Fibroblast of lung (primary cell): ENCODE measurements at places on chromosomes 12 and 14.

DNA sequence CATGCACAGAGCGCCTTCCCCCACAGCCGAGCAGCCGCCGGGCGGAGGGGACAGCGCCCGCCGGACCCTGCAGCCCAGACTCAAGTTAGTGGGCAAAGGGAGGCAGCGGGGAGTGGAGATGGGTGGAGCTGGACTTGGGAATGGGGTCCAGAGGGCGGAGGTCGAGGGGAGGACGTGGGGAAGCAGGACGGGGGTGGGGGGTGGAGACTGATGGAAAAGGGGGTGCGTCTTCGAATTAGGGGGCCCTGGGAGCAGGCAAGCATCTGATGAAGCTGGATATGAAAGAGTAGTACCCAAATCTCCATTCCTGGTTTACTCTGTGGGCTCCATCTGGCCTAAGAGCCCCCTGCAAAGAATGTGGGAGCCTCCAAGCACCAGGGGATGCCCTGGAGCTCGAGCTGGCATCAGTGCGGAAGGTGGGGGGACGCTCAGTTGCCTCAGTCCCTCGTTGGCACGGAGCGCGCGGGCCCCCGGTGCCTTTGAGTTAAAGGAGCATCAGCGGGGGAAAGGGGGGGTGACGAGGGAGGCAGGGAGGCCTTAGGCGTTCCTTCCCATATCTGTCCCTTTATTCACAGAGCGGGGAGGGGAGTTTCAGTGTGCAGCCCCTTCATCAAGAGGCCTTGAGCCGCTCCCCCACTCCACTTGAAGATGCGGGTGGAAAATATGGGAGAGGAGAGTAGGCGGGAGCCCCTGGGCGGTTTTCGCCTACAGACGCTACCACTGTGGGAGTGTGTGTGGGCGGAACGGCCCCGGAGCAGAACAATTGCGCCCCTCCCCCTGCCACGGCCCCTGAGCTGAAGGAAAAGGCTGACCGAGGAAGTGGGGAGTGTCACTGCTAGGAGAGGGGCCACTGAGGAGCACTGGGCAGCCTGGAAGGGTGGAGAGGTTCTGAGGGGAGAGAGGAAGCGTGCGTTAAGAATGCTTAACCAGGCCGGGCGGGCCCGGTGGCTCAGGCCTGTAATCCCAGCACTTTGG is 644 bp downstream of the NAB2 start:
- DNase-seq = peak; percentile 69
- H3K27me3 ChIP-seq = no peaks in the 10 kb centered on the region
- H3K4me3 ChIP-seq = peak overlapping the region; percentile 73
- H3K36me3 ChIP-seq = peaks cover 19% of the 10 kb centered on the region
- peak overlapping the region; percentile 83 for H3K27ac ChIP-seq

DNA sequence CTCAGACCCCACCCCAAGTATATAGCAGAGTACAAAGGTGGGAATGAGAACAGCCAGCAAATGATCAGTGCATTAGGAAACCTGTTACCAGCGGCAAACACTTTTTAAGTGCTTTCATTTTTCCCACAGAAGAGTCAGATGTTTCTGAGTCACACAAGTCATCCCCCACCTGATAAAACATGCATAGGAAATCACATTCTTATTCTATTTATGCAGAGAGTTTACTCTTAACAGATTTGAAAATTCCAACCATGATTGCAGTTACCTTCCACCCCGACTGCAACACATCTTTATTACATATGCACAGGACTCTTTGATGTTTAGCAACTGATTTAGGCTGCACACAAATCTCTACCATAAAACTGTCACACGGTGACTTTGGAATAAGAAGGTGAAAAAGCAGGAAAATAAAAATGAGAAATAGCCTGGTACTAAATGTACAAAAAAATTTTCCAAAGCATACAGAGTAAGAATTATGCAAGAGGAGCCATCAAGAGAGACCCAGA is 236.4 kb downstream of the PAWR start:
- H3K4me3 ChIP-seq = no peak overlapping the region
- no peaks in the 10 kb centered on the region for H3K36me3 ChIP-seq
- peak; percentile 84 for DNase-seq
- no peaks in the 10 kb centered on the region for H3K4me1 ChIP-seq
- no peak overlapping the region for H3K27ac ChIP-seq

DNA sequence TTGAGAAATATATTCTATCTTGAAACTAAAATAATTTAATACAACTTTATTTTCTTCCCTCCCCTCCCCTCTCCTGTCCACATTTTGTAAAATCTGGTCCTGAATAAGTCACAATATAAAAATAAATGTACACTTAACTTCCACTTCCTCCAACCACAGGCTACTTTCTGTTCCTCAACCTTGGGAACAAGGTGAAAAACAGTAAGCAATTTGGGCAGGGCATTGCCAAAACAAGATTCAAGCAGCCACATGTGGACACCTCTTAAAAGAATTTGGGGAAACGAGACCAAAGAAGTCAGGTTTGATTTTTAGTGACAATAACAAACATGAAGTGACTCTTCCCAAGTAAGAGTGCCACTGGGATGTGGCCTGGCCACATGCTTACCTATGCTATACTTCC is 115.7 kb downstream of the PTPRQ start:
- H3K4me3 ChIP-seq = no peak overlapping the region
- DNase-seq = no peak
- H3K4me1 ChIP-seq = no peaks in the 10 kb centered on the region

DNA sequence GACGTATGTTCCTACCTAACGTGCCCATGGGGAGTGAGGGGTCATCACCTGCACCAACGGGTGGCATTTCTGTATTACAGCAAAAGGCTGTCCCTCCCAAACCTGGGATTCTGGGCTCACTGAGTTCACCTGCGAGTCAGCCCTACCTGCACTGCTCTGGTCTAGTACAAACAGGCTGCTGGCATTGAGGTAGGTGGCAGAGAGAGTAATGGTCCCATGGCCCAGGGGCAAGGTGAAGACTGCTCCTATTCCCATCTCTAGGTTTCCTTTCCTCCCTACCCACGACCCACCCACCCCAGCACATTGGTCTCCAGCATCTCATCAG is 421 bp downstream of the SUOX start:
- H3K4me3 ChIP-seq = peak overlapping the region; percentile 97
- no peaks in the 10 kb centered on the region for H3K4me1 ChIP-seq
- no peak for DNase-seq
- no peaks in the 10 kb centered on the region for H3K27me3 ChIP-seq
- H3K27ac ChIP-seq = peak overlapping the region; percentile 51
- peaks cover 1% of the 10 kb centered on the region for H3K36me3 ChIP-seq

- H3K4me3 ChIP-seq = no peak overlapping the region
- no peaks in the 10 kb centered on the region for H3K4me1 ChIP-seq
- DNase-seq = no peak
Observed at GRCh38 chr12:2111826-2112225, 59.0 kb downstream of the CACNA1C start.

GRCh38 chr12:96069511-96070231 is 34.3 kb upstream of the LTA4H start:
- no peaks in the 10 kb centered on the region for H3K4me1 ChIP-seq
- DNase-seq = no peak
- no peak overlapping the region for H3K27ac ChIP-seq
- H3K36me3 ChIP-seq = no peaks in the 10 kb centered on the region
- no peaks in the 10 kb centered on the region for H3K27me3 ChIP-seq
- H3K4me3 ChIP-seq = no peak overlapping the region

- H3K27me3 ChIP-seq = no peaks in the 10 kb centered on the region
- H3K4me3 ChIP-seq = no peak overlapping the region
- no peaks in the 10 kb centered on the region for H3K4me1 ChIP-seq
- no peaks in the 10 kb centered on the region for H3K36me3 ChIP-seq
- no peak for DNase-seq
- no peak overlapping the region for H3K27ac ChIP-seq
Observed at GRCh38 chr12:45168976-45169375, 46.9 kb upstream of the ANO6 start.

DNA sequence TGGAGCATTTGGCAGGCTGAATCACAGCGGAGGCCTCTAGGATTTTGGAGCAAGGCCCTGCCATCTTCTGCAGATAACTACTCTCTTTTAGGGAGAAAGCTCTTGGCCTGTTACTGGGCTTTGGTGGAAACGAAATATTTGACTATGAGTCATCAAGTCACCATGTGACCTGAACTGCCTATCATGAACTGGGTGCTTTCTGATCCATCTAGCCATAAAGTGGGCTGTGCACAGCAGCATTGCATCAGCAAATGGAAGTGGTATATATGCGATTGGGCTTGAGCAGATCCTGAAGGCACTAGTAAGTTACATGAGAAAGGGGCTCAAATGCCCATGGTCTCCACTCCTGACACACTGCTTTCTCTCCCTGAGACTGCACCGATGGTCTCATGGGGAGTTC is 21.1 kb downstream of the GYS2 start:
- no peak overlapping the region for H3K4me3 ChIP-seq
- DNase-seq = no peak
- no peaks in the 10 kb centered on the region for H3K4me1 ChIP-seq
- no peaks in the 10 kb centered on the region for H3K27me3 ChIP-seq
- no peaks in the 10 kb centered on the region for H3K36me3 ChIP-seq
- H3K27ac ChIP-seq = no peak overlapping the region

- no peaks in the 10 kb centered on the region for H3K36me3 ChIP-seq
- H3K4me3 ChIP-seq = no peak overlapping the region
- no peaks in the 10 kb centered on the region for H3K4me1 ChIP-seq
- no peaks in the 10 kb centered on the region for H3K27me3 ChIP-seq
- DNase-seq = no peak
Observed at GRCh38 chr12:21980544-21980943, 39.3 kb upstream of the ABCC9 start.

GRCh38 chr12:130350715-130351114 is 13.0 kb downstream of the PIWIL1 start:
- no peaks in the 10 kb centered on the region for H3K4me1 ChIP-seq
- no peak for DNase-seq
- no peak overlapping the region for H3K4me3 ChIP-seq
- H3K36me3 ChIP-seq = no peaks in the 10 kb centered on the region

DNA sequence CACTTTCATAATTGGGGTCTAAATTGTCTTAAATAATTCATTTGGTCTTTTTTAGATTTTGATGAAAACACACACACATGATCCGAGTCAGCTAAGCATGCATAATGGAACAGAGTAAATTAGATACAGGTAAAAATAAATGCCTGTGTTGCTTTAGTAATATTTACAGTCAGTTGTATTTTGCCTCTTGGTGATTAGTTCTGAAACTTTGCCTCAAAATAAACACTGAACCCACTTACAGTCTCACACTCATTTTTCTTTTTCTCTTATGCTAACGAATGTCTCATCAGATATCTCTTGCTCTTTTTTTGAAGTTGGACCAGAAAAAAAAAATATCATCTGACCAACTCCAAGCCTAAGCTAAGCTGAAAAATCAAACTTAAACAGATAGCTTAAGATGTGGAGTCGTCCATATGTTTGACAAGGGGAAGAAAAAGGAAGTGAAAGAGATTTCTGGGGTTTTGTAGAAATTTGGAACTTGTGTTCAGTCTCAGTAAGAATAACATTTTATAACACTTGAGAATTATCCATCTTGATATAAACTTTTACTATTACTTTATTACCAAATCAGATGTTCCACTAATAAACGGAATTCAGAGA is 592.5 kb downstream of the RPL10L start:
- DNase-seq = no peak
- H3K36me3 ChIP-seq = no peaks in the 10 kb centered on the region
- no peak overlapping the region for H3K27ac ChIP-seq
- no peaks in the 10 kb centered on the region for H3K4me1 ChIP-seq
- no peaks in the 10 kb centered on the region for H3K27me3 ChIP-seq

- no peaks in the 10 kb centered on the region for H3K36me3 ChIP-seq
- H3K27ac ChIP-seq = no peak overlapping the region
- H3K27me3 ChIP-seq = no peaks in the 10 kb centered on the region
- peaks cover 10% of the 10 kb centered on the region for H3K4me1 ChIP-seq
Observed at GRCh38 chr12:95385246-95386035, 88.5 kb upstream of the METAP2 start.

GRCh38 chr12:96441816-96442215 is 41.6 kb upstream of the CDK17 start:
- H3K27ac ChIP-seq = no peak overlapping the region
- no peak for DNase-seq
- no peaks in the 10 kb centered on the region for H3K36me3 ChIP-seq

DNA sequence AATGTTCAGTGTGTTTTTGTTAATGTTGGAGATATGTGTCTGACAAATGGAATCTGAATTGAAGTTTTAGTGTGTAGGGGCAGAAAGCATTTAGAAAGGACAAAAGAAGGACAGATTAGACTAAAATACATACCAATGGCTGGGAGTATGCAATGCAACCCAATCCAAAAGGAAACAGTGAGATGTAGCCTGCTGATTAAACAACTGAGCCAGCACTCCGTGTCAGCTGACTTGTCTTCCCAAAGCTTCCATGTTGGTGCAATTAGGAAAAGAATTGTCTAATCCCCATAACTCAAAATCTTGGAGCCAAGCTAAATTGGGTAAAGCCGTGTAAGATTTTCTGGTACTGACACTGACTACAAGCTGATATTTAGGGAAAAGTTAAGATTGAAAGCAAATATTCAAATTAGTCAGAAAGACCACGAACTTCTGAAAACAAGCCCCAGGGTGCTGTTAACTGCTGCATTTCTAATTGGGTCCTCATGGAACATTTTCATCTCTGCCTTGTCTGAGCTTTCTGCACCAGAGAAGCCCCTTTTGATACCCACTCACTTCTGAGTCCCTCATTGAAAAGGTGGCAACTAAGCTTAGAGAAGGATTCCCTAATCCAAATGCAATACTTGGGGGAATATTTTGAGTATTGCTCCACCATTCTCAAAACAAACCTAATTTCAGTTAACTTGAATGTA is 109.1 kb downstream of the DAD1 start:
- H3K27me3 ChIP-seq = peaks cover 21% of the 10 kb centered on the region
- peak; percentile 34 for DNase-seq
- no peak overlapping the region for H3K27ac ChIP-seq
- H3K36me3 ChIP-seq = no peaks in the 10 kb centered on the region

DNA sequence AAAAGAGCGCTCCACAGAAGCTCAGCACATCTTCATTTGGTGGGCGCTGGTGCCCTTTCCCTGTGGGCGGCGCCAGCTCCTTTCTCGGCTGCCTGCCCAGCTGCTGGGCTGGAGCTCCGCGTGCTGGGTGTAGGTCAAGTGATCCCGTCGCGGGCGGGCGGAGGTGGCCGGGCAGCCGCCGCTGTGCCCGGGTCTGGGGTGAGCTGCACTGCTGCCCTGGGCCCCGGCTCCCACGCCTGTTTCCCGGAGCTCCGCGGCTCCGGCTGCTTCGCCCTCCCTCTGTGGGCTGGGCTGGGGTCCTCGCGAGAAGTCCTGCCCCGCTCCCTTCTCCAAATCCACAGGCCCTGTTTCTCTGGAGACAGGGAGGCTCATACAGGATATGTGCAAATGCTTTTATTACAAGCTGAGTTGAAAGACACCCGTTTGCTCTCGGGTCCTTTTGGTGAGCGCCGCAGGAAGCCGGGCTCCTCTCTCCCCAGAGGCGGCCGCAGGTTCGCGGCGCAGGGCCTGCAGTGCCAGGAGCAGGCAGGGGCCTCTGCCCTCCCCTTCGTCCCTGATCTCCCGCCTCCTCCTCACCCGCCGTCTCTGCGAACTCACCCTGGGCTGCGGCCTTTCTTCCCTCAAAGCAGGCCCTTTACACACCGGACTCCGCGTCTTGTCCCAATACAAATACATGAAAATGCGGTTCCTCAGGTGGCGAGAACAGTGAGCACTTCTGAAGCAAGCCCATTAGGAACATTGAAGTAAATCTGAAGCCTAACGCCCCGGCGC is 67.8 kb upstream of the CAPRIN2 start:
- no peak overlapping the region for H3K27ac ChIP-seq
- H3K4me1 ChIP-seq = no peaks in the 10 kb centered on the region
- peak; percentile 61 for DNase-seq
- H3K4me3 ChIP-seq = peak overlapping the region; percentile 32
- no peaks in the 10 kb centered on the region for H3K27me3 ChIP-seq

- H3K4me3 ChIP-seq = no peak overlapping the region
- H3K27me3 ChIP-seq = no peaks in the 10 kb centered on the region
- no peaks in the 10 kb centered on the region for H3K4me1 ChIP-seq
- no peaks in the 10 kb centered on the region for H3K36me3 ChIP-seq
- no peak overlapping the region for H3K27ac ChIP-seq
Observed at GRCh38 chr14:98960617-98961013, 311.4 kb downstream of the BCL11B start.
